C1 segment of cervical spinal cord (tissue), 14 donors: ENCODE measurements at places on chromosomes 3 and 15.
A peak's percentile ranks its signal among the peaks of the same experiment; 100 is the strongest.

GRCh38 chr15:80234883-80235282 lies 17.1 kb downstream of the CTXND1 start:
- DNase-seq: no peak

DNA sequence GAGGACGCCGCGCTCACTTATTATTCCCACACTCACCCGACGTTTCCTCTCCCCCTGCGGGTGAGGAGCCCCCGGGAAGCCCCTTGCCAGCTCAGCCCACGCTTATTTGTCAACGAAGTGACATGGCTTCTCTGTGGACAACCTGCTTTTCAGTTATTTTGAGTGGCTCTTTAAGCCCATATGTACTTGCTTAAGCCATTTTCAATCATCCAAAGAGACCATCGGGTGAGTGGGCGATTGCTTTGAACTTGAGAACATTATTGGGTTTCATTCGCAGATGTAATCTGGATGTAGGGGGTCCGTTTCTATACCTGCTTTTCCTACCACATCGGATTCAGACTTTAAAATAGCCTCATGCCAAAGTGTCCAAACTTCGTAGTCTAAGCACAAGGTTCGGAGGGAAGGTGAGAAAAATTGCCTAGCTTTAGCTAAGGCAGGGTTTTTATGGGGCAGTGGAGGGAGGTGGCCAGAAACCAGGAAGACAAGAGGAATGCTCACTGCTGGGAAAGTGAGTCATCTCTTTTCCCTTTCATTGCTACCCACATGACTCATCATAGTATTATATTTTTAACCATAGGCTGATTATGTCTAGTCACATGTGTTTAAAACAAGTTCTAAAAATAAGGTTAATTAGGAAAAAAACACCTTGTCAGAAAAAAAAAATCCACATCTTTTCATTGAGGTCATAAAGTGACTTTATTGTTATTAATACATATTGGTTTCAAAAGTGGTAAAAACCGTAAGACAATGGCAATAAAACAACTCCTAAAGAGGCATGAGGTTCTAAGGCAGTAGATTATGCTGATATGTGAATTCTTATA lies 773.1 kb upstream of the NR2F2 start:
- no peak for DNase-seq

- DNase-seq: no peak
These were observed 8.6 kb downstream of the SNRK start for GRCh38 chr3:43294975-43295374.

DNA sequence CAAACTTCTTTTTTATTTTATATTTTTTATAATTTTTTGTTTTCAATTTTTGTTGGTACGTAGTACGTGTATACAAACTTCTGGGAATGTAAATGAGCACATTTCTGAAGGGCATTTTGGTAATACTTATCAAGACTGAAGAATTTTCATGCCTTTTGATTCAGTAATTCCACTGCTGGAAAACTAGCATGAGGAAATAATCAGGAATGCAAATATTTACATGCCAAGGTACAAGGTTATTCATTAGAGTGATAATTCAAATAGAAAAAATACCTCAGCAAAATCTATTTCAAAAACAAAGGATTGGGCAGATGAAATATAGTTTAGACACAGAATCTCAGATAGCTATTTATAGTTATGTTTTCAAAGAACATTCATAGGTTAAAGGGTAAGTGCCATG lies 128.7 kb downstream of the DMXL2 start:
- DNase-seq: no peak

- no peak for DNase-seq
These were observed 8.6 kb downstream of the TLR9 start for GRCh38 chr3:52216585-52217408.

DNA sequence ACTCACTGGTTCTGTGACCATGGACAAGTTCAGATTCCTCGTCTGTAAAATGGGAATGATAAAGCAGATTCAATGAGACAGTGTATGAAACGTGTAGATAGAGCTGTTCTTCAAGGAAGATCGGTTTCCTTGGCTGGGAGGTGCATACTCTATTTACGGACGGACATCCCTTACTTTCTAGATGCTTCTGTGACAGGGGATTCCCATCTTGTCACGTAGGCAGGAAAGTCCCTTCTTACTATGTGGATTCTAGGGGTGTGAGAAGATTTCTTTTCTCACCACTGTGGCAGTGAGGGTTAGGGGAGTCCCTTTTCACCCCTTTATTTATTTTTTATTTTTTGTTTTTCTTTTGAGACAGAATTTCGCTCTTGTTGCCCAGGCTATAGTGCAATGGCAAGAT lies 180.9 kb upstream of the TBL1XR1 start:
- DNase-seq: no peak

DNA sequence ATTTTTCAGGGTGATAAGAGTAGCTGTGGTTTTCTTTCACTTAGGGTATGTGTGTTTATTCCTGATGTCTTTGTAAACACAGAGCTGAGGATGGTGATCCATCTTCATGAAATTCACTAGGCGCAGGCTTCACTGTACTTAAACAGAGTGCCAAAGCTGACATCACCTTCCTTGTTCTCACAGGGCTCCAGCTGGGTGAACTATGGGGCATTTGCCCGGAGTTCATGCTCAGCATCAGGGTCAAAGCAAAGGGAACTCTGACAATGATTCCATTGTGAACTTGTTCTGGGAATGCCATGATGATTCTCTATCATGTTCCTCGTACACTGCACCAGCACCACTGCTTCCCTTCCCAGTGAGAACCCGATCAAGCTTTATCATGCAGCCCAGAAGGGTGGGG lies 184.8 kb upstream of the P2RY1 start:
- DNase-seq: peak; percentile 57

DNA sequence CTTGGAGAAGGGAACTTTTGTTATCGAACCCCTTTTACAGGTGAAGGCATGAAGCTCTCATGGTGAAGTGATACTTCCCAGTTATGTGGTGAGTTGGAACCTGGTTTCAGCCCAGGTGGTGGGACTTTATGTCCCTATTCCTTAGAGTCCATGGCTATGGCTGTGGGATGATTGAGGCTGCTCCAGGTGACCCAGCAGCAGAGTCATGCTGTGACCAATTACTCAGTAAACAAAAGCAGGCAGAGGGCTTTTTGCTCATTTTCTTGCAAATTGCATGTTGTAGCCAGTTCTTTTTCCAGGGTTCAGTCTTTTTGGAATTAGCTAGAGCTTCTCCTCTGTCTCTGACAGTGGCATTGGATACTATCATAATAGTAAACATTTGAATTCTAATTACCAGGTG lies 70.7 kb downstream of the CACNA2D3 start:
- no peak for DNase-seq

DNA sequence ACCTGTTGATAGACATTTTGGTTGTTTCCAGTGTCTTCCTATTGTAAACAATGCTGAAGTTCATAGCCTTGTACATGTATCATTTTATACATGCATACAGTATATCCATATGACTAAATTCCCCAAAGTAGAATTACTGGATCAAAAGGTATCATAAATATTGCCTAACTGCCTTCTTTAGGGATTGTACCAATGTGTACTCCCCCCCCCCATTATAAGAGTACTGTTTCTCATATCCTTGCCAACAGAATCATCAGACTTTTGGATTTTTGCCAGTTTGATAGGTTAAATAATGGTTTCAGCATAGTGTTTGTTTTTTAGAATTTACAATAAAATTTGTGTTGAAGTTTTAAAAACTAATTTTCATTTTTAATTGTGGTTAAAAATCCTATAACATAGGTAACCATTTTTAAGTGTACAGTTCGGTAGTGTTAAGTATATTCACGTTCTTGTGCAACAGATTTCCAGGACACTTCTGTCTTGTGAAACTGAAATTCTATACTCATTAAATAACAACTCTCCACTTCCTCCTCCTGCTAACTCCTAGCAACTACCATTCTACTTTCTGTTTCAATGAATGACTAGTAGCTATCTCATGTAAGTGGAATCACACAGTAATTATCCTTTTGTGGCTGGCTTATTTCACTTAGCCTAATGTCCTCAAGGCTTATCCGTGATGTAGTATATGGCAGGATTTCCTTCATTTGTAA lies 30.8 kb upstream of the MAP3K13 start:
- no peak for DNase-seq

DNA sequence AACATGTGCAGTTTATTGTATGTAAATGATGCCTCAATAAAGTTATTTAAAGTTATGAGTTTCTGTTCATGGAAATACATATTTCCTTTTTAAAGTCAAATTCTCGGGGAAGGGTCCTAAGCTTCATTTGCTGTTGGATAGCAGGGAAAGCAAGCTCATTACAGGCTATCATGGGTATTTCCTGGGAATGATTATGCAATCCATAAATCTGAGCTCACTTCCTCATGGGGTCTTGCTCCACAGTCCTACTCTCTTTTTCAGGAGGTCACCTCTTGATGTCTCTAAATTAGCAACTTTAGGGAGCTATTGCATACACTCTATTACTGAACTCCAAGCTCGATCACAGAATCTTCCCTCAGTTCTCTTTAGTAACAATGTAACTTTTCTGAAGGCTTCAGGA lies 69.9 kb upstream of the TP63 start:
- DNase-seq: no peak

DNA sequence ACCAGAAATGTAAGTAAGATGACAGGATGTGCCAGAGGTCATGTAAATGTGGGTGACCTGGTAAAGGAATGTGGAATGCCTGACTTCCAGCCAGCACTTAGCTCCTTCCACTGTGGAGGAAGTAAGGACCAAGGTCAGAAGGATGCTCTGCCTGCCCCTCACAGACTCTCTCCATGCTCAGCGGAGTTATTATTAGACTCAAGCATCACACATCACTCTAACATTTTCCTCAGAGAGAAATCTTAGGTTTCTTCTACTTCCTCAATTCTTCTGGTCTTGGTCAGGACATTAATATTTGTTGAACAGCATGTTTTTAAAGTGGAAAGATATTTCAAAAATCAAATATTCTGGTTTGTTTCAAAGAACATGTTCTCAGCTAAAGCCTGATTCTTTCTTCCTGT lies 231.4 kb upstream of the WNT5A start:
- no peak for DNase-seq

DNA sequence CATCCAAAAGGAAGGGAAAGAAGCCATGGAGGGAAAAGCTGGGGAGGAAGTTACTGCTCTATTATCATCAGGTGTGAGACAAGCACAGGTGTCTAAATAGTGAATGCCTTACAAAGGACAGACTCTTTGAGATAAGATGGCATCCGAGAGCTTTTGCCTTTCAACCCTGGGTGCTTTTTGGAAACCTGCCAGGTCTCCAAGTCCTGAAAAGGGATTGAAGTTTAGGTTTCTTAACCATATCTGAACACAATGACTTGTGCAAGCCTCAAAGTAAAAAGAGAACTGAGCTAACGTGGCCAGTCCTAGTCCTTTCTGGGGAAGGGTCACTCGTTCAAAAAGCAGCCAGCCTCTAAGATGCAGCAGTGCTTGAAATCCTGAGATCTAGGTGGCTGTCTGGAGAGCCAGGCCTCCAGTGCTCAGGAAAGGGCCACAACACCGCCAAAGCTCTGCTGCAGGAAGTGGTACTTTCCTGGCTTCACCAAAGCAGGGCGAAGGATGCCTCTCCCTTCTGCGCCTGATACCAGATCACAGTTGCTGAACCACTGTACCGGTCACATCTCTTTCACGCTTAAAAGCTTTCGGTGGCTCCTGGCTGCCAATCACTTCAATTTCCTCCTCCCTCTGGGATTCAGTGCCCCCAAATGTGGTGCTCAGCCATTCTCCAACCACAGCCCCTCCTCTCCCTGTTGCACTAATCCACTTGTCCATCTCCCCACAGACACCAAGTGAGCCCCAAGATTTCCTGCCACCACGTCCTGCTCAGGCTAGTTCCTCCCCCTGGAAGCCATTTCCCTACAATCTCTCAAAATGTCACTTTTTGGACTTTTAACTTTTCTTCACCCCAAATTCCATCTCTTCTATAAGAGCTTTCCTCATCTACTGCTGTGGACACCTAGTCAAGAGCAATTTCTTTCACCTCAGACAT lies 104.1 kb upstream of the LPP start:
- no peak for DNase-seq

DNA sequence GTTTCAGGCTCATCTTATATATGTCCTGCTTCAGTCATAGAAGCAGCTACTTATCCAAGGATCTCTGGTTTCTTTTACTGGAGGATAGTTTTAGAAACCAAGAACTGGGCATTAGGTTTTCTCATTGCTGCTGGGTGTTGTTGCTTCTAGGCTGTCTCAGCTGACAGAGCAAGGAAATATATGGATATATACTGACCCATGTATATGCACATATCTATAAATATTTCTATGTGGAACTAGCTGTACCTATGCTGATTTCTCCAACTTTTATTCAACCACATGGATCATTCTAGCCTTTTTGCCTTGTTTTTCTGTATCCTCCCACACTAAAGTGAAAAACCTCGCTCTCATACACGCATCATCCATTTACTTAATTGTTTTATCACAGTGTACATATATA lies 64.2 kb downstream of the TP63 start:
- DNase-seq: no peak

- DNase-seq: no peak
These were observed 23.1 kb upstream of the EIF4A2 start for GRCh38 chr3:186760141-186760833.

DNA sequence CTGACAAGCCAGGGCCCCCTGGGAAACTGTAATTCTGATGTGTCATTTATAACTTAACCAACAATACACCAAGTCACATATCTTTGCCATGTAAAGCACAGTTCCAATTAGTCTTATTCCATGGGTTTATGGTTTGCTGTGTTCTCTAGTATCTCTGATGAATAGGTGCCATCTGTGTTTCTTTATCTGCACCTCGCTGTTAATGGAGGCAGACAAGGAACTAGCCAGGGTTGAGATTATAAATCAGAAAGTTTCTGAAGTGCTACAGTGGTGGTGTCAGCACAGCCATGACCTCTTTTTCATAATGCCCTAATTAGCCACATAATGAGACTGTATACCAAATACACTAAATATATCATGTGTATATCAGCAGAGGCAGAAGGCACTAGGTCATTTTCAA lies 866.4 kb downstream of the PLOD2 start:
- DNase-seq: no peak

GRCh38 chr3:179194931-179195330 lies 46.8 kb downstream of the PIK3CA start:
- no peak for DNase-seq

DNA sequence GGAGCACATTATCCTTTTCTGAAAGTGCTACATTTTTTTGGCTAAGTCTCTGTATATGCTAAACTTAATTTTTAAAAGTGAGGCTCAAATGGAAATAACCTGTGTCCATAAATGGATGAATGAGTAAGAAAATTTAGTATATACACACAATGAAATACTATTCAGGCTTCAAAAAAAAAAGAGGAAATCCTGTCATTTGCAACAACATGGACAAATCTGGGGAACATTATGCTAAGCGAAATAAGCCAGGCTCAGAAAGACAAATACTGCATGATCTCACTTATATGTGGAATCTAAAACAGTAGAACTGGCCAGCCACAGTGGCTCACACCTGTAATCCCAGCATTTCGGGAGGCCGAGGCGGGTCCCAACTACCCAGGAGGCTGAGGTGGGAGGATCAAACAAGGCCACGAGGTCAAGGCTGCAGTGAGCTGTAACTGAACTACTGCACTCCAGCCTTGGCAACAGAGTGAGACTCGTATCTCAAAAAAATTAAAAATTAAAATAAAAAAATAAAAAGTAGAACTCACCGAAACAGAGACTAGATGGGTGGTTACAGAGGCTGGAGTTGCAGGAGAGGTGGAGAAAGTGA lies 25.8 kb downstream of the CCDC12 start:
- no peak for DNase-seq
